Heart left ventricle (tissue), 16 donors: ENCODE measurements at places on chromosomes 2 and 18. TPM values are rescaled to one million over a fixed set of nuclear protein-coding genes. Genes with fewer than 3 reads are reported as not detected.

- DNase-seq = no peak
These were observed 95.8 kb downstream of the KYNU start for GRCh38 chr2:142973160-142973821.

ACOXL gene
- total RNA-seq = not detected

- DNase-seq = no peak
These were observed 45.9 kb upstream of the ASAP2 start for GRCh38 chr2:9160732-9161131.

CTLA4 gene
- 0.27 TPM for total RNA-seq

TACR1 gene
- total RNA-seq = not detected

DNA sequence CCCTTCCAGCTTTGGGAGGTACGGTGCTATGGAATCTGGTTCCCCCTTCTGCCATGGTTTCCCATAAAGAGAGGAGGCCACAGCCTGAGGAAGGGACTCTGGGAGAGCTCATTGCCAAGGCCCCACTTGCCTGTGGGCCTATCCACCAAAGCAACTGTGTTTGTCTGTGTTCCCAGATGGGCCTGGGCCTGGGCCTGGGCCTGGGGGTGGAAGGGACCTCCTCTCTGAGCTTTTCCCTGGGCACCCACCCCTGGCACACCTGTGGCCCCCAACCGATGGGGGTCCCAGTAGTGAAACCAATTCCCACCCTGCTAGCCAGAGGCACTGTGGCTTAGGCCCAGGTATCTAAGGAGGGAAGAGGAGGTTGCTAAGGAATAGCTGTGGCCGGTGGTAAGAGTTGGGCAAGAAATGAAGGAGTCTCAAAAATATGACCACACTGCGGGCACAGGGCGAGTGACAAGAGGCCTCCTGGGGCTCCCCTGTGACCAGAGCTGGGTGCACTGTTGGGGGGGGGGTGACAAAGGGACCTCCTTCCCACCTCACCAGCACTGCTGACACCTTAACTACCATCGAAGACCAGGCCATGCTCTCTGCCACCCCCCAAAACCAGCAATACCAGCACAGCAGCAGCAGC lies 4.9 kb upstream of the DUSP2 start:
- no peak for DNase-seq

DNA sequence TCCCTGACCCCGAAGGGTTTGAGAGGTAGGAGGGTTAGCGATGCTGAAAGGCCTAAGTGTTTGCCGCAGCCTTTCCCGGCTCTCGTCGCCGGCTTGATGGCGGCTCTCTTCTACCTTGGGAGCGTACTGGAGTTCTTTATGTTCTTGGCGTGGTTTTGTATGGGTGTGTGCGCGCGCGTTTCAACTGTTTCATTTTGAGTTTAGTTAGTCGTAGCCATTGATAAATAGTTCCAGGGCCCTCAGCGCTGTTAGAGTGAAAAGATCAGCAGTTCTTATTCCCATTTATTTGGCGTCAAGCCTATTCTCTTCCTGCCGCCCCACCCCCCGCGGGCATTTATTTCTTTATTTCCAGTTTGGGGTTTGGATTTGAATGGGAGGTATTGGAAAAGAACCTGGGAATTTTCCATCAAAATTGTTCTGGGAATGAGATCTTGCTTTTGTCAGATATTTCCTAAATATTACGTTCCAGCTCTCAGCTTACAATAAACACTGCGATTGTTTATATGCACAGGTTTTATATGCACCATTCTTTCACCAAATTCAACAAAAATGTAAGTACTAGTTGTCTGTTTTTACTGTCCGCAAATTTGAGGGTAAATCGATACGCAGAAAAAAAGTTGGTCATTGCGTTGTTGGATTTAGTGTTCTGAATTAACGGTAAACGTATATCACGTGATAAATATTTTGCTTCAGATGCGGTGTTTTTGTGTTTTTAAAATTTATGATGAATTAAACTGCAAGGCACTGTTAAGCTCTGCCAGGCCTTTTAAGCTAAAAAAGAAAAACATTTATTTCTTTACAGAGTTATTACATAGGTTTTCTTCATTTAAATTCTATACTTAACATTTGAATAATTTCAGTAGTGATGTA lies 954 bp downstream of the CCNT2 start:
- peak; percentile 17 for DNase-seq

GRCh38 chr2:55141572-55142413 lies 90.3 kb downstream of the CLHC1 start:
- DNase-seq = no peak

DNA sequence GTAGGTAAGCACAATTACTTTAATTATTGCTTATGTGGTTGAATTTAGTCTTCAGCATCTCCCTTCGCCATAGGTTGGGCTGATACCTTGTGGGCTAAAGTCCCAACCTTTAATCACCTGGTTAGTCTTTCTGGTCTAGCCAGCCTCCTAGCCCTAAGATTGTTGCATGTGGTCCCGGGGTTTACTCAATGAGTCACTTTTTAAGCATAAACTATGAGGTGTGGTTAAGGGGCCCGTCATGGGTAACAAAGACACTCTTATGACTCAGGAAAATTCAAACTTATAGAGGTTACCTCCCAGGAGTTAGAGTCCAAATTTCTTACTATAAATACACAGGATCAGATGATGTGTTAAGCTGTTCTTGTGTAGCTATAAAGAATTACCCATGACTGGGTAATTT lies 841.6 kb downstream of the TRIB2 start:
- DNase-seq = no peak

- no peak for DNase-seq
These were observed 8.2 kb downstream of the PLCD4 start for GRCh38 chr2:218615868-218616315.

TMEM214 gene
- total RNA-seq = 37.8 TPM

DNA sequence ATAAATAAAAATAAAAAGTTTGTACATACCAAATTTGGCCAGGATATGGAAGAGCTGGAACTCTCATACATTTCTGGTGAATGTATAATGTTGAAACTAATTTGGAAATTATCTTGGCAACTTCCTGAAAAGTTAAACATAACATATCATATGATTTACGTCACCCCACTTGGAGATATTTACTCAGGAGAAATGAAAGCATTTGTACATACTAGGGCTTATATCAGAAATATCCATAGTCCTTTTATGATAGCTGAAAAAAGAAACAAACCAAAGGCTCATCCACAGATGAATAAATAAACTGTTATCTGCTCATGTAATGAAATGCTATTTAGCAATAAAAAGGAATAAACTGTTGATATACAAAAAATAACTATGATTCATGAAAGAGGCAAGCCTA lies 318.2 kb upstream of the NRXN1 start:
- DNase-seq = no peak

IAH1 gene
- total RNA-seq = 83.7 TPM

RPL31 gene
- 516 TPM for total RNA-seq

DNA sequence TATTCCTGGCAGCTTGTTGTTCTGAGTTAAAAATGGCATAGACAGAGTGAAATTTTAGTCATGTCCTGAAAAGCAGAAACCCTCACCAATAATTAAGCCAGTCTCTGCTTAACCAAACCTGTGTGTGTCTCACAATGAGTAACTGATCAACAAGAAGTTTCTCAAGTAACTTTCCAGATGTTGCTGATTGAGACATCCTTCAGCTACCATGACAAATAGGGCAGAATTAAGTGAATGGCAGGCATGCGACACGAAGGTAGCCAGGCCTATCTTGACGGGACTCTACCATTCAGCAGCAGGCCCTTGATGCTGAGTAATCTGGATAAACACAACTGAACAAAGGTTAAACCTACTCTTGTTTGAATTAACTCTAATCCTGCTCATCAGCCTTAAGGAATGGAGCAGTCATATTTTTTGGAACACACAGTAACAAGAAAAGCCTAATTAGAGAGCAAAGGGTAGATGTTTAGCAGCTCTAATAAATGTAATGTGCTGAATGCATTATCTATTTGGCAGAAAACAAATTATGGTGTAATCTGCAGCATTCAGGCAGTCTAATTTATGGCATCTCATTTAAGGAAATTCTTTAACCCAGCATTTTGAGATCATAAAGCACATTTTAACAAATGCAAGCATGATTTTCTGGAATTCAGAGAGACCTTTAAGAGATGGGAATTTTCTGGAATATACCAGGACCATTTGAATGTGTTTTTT lies 159.5 kb upstream of the EPHA4 start:
- DNase-seq = no peak
